ENCODE measurements at places on chromosomes 6 and 20.

DNA sequence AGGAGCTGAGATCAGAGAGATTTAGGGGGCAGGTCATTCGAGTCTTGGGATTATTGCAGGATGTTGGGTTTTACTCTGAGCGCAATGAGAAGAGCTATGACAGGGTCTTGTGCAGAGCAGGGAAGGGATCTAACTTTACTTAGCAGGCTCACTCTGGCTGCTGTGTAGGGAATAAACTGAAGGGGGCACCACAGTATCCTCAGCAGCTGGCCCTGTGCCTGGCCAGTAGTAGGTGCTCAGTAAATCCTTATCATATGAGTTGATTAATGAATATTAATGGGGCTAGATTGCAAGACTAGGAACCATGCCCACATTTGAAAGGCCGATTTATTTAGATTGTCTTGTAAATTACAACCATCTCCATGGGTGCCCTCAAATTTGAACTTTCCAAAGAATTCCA lies 4.6 kb upstream of the MDGA1 start:
- DNase-seq: no peak

DNA sequence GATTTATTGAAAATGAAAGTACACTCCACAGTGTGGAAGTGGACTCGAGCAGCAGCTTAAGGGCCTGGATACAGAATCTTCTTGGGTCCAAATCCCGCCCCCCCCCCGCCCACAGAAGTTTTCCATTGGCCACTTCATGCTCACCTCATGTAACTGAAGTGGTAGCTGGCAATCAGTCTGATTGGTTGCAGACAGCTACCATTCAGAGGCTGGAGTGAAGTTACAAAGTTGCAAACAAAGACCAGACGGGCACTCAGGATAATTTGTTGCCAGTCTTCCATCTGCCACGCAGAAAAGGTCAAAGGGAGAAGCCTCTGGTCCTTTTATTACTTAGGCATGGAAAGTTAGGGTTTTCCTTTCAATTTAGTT lies 25.8 kb upstream of the FABP7 start:
- DNase-seq: peak; percentile 18

DNA sequence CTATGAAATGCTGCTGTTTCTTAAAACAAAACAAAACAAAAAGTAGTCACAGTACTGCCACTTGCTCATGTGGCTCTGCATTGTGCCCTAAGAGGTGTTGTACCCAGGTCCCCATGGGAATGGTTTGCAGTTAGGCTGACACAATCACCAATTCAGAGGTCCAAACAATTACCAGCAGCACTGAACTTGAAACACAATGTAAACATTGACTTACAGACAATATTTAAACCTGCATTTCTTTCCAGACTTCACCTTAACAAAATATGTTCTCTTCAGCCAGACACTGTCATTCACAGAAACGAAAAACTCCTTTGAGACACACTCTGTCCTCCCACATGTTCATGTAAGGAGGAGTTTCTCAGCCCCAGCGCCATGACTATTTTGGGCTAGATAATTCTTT lies 206.8 kb upstream of the ARG1 start:
- no peak for DNase-seq

DNA sequence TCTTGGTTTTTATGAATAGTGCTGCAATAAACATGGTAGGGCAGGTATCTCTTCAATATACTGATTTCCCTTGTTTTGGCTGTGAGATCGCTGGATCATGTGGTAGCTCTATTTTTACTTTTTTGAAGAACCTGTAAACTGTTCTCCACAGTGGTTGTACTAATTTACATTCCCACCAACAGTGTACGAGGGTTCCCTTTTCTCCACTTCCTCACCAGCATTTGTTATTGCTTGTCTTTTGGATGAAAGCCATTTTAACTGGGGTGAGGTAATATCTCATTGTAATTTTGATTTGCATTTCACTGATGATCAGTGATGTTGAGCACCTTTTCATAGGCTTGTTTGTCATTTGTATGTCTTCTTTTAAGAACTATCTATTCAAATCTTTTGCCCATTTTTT lies 8.0 kb upstream of the ARG1 start:
- DNase-seq: no peak

DNA sequence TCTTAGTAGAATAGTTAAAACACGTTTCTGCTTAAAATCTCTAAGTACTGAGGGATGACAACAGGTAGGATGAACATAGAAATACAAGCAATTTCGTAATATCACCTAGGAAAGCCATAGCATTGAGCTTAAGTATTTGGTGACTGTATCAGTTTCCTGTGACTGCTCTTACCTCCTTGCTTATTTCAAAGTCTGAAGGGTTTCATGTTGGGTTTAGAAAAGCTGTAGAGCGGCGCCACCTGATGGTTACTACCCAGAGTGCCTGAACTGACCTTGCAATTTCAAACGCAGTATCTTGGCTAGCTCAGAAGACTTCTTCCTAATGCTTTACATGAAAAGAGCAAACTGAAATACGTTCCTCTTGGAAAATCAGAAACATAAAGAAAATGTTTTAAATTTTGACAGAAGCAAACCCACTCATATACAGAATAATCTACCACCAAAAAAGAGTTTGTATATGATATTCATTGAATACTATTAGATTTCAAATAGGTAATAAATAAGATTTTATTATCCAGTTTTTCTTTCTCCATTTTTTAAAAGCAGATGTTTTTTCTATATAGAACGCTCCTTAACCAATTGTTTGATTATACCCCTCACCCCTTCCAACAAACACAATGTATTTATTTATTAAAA lies 82.3 kb upstream of the RIPOR2 start:
- no peak for DNase-seq

- DNase-seq: peak; percentile 8
Observed at GRCh38 chr20:11716239-11716944, 201.3 kb upstream of the BTBD3 start.

DNA sequence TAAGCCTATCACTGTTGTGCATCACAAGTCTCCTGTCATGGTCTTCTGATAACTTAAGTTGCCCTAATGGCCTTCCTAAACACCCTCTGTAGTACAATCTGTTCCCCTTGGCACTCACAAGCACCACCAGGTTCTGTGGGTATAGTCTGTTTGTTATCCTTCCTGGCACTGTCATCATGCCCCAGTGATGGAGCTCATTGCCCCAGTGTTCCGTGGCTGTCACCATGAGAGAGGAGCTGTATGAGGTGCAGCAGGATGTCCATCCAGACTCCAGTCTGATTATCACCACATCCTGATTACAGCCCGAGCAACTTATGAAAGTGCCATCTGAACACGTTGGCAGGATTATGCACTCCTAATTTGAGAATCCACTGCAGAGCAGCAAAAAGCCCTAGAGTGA lies 380.1 kb downstream of the FRK start:
- no peak for DNase-seq

DNA sequence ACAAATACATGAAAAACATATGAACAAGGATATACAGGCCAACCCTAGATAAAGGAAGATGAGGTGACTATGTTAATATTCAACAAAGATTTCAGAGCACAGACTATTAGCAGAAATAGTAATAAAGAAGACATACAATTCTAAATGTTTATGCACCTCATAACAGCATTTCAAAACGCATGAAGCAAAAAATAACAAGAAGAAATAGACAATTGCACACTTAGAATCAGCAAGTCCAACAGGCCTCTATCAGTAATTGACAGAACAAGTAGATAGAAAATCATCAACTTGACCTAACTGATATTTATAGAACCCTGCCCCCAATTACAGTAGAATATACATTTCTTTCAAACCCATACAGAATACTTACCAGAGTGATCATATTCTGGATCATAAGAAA lies 11.4 kb upstream of the DOK5 start:
- no peak for DNase-seq

- DNase-seq: no peak
Observed at GRCh38 chr6:36914227-36914794, 28.6 kb downstream of the C6orf89 start.

DNA sequence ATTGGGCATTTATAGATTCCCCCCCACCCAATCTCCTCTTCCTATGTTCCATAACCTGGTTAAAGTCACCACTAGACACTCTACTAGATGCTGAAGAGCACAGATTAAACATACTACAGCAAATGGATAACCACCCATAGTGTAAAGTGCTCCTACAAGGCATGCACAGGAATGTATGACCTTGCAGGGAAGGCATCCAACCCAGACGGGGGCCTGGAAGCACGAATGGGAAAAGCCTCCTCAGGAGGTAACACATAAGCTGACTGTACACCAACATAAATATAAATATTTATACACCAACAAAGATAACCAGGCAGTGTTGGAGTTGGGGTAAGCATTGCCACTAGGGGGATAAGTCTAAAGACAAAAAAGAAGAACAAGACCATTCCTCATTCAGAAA lies 691.7 kb downstream of the GRIK2 start:
- no peak for DNase-seq

Data from AG09319 (cell line).